T-helper 2 cell (primary cell): ENCODE measurements at places on chromosomes 7 and 10.

DNA sequence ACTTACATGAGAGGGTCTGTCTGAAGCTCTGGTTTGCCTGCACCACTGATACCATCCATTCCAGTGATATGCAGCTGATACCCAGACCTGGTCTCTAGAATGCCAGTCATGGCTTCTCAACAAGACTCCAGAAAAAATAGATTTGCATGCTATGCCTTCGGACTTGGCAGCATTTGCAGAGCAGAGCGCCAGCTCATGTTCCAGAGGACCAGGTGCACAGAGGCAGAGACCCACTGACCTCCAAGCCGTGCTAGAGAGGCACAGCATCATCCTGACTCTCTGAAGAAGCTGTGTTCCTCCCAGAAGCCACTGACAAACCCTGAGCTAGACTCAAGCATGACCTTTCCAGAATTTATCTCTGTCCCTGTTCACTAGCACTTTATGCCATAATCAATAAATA, 6.9 kb upstream of the PRKAG2 start:
- DNase-seq: no peak

GRCh38 chr7:11539853-11540252, 292.1 kb downstream of the THSD7A start:
- no peak for DNase-seq

- no peak for DNase-seq
Measured at GRCh38 chr10:33216661-33217427, 117.6 kb downstream of the NRP1 start.

- DNase-seq: no peak
Measured at GRCh38 chr7:32033006-32033405, 37.2 kb downstream of the PDE1C start.

DNA sequence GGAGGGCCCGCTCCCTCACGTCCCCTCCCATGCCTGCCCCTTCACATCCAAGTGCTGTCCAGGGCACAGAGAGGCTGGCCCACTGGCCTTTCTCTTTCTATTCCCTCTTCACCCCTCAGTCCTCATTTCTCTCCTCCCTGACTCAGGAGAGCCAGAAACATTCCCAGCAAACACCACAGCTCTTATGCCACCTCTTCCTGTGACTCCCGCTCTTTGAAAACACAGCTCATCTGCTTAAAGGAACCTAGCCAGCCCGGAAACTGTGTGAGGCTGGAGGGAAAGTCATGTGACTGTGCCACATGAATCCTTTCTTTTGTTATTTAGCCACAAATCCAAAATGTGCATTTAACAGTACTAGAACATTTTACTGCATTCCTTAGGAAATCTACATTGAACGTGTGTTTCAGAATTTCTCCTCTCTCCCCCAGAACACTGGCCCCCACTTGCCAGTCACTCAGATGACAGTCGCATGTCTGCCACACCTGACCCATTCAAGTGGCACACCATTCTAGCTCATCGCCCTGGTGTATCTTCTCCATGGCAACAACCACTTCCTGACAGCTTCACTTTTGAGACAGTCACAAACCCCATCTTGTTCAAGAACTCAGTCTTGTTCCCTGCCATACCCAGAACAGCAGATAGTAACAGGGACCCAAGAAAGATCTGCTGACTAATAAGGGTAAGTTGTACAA, 42.8 kb downstream of the GRB10 start:
- DNase-seq: no peak

DNA sequence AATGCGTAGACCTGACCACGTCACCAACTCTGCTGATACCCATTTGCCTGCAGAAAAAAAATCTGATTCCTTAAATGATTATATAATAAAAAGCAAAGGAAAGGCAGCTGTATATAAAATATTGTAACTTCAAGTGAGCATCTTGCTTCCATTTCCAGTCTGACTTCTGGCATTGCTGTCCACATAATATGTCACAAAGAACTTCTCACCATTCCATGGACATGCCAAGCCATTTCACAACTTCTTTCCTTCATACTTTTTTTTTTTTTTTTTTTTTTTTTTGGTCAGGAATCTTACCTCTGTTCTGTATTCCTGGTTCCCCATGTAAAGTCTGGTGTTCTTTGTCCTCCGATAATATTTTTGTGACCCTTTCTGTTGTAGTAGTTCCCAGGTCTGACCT, 165.5 kb downstream of the SND1 start:
- no peak for DNase-seq

- no peak for DNase-seq
Measured at GRCh38 chr7:75656740-75657139, 82.0 kb downstream of the HIP1 start.

DNA sequence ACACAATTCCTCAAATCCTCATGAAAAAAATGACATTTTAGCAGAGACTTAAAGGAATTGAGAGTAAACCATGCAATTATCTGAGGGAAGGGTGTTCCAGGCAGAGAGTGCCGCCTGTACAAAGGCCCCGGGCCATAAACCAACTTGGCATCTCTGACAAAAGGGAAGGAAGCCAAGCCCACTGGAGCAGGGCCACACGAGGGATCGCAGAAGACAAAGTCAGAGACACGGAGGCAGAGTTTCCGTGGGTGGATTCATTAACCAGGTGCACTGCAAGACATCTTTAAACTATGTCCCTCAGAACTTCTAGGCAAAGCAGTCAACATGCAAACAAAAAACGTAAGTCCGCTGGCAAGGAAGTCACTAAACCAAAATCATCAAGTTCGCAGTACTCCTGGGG, 92.0 kb downstream of the SFMBT2 start:
- no peak for DNase-seq

DNA sequence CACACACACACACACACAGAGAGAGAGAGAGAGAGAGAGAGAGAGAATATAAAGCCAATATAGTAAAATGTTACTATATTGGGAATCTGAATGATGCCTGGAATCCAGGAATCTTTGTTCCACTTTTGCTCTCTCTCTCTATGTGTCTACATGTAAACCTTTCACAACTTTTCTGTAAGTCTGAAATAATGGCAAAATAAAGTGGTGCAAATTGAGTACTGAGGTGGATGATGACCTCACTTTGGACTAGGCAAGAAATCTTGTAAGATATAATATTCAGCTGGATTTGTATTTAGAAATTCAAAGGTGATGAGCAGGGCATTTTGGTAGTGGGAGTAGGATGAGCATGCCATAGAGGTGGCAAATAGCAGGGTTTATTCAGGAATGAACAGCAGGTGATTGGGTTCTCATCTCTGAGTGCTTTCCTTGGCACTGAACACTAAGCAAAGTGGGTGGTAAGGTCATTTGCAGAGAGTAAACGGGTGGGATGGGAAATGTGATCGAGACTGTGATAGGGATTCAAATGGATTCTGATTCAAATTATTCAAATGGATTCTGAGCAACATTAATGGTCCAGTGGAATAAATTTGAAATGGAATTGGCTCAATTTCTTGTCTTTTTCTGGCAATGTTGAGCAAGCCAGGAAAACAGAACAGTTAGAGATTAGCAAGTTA, 9.7 kb upstream of the ANLN start:
- no peak for DNase-seq

GRCh38 chr7:82312646-82313045, 130.9 kb downstream of the CACNA2D1 start:
- no peak for DNase-seq

DNA sequence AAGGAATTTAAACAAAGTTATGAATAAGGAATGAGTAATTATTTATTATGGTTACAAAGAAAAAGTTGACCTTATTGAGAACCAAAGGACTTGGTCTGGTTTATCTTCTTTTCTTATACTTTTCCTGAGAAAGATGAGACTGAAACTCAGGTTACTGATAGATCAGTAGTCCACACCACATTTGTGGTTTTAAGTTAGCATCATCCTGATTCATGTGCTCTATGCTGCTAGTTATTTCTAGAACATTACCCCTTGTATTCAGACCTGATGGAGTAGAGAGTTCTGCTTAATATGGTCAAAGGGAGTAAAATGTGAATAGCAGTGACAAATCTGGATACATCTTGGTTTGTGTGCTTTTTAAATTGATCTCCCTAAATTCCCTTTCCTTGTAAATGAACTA, 63.8 kb downstream of the FOXP2 start:
- DNase-seq: no peak

- DNase-seq: no peak
Measured at GRCh38 chr10:129685271-129685670, 218.2 kb downstream of the MGMT start.

- DNase-seq: no peak
Measured at GRCh38 chr7:128197989-128198580, 43.0 kb upstream of the LEP start.

GRCh38 chr7:73971322-73971703, 56.7 kb upstream of the ELN start:
- no peak for DNase-seq

DNA sequence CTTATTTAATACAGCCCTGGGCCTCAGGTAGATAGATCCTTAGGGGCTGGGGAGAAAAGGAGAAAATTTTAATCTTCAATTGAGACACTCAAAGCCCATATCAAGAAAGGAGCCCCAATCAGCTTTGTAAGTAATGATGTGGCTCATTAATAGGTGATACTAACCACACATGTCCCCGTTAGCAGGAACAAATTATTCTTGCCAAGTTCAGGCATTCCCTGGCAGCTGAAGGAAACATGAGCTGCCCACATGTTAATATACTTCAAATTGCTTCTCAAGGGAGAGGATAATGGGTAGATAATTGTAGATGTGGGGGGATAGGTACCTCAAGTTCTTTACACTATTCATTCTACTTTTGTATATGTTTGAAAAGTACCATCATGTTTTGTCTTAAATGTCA, 14.5 kb downstream of the IFIT5 start:
- DNase-seq: no peak

GRCh38 chr10:79322616-79323543, 24.4 kb upstream of the PPIF start:
- DNase-seq: peak; percentile 94

DNA sequence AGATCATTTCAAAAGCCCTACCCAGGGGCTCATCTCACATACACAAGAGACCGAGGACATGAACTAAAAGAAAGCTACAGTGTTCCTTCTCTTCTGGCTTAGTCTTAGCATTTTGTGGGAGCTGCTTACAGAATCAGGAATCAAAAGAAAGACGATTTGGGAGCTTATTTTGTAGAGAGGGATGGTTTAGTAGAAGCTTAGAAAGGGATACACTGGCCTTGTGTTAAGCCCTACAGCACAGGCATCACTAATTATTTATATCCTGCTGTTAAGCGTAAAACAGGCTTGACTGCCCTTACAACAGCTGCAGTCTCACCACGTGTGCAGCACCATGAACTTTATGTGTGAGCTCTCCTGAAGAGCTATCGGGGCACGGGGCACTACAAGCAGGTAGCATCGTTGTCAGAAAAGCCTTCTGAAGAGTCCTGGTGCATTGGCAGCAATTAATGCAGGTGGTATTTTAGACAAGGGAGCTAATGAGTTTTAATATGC, 798.3 kb downstream of the NXPH1 start:
- DNase-seq: no peak

DNA sequence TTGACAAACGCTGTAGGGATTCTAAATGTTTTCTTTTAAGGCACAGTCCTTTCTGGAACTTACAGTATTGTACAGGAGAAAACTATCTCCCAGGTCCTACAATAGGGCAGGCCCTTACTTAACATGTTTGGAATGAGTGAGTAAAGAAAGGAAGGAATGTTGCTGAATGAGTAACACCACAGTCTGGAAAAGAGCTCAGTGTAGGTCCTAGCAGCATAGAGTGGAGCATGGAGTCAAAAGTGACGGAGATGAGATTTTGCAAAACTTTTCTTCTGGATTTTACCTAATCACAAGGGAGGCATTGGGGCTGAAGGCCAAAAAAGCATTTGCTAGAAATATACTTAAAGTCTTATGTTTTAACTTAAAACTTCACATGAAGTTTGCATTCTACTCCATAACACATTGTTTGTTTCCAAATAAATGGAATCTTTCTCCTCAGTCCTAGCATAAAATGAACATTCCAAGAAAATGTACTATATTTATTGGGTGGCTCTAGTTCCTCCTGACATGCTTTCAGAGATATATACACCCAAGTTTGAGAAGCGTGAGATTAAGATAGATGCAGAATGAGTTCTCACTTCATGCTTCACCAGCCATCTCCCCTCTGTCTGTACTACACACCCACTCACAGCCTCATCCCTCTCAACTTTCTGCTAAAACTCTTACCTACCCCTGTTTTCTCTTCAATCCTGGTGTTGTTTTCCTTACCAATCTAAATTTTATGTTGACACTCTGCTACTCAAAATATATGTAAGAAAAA, 20.2 kb upstream of the ADD3 start:
- no peak for DNase-seq

DNA sequence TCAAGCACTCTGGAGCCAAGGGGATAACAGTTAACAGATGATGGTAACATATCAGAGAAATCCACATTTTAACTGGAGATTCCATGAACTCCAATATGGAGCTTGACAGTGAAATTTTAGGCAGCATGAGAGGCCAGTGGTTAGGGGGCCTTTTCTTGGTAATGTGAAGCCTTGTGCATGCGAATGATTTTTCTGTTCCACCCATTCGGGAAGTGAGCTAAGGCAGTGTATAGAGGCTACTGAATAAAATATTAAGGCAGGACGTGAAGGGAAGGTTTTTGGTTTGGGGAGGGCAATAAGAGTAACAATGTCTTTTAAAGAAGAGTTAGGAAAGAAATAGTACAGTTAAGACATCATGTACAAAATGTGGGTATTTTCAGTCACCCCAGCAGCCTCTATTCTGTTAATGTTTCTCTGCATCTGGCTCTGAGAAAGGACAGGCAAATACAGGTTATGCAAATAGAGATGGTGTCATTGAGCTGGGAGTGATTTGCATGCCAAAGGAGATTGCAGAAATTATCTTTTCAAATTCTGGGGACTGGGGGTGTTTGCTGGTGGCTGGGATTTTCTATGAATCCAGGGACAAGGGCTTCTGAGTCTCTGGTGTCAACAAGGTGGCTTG, 6.8 kb upstream of the TAS2R60 start:
- no peak for DNase-seq

DNA sequence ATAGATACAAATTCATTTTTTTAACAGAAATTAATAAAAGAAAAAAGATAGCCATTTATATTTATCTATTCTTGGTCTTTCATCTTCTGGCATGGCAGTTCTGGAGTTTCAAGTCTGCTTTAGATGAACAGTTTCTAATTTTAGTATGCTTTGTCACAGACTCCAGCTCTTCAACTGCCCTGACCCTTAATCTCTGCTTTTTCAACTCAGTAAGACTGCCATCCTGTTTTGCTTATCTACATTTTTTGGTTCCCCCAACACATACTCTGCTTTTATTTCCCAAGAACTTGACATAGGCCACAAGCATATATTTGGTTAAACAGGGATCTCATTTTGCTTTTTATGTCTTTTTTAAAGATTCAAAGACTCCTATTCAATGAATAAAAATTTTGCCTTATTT, 309.3 kb upstream of the KCND2 start:
- DNase-seq: no peak

DNA sequence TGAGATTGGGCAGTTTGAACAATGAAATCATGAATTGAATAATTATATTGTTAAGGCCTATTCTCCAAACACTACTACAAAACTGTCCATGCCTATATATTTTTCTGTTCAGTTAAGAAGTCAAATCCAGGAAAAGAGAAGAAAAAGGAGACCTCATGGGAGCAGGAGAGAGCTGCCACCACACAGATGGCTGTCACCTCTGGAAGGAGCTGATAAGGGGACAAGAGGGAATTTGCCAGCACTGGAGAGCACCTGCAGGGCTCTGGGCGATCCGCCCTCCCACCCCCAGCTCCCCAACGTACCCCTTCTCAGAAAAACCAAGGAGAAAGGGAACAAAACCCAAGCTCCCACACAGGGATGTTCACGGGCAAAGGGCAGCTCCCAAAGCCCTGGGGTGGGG, 227.8 kb downstream of the TNS3 start:
- no peak for DNase-seq

- no peak for DNase-seq
Measured at GRCh38 chr10:6228010-6228511, 25.3 kb downstream of the PFKFB3 start.

GRCh38 chr7:155261031-155261985, 36.4 kb upstream of the INSIG1 start:
- no peak for DNase-seq
